RPMI7951 (cell line): ENCODE measurements at places on chromosomes 12 and 14.
A peak's percentile ranks its signal among the peaks of the same experiment; 100 is the strongest.

- no peak for DNase-seq
Observed at GRCh38 chr14:61191733-61192132, 89.4 kb downstream of the TMEM30B start.

DNA sequence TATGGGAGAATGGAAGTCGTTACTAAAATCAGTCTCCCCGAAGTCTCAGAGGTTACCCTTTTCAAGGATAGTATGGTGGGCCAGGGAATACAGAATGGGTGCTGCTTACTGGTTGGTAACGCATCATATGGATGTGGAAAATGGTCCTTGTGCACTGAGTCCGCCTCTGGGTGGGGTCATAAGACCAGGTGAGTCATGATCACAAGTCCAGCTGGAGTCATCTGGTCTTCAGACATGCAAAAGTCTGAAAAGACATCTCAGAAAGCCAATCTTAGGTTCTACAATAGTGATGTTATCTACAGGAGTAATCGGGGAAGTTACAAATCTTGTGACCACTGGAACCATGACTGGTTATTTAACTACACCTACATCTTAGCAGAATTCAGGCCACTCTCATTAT lies 71.9 kb upstream of the TCL1B start:
- DNase-seq = peak; percentile 10

DNA sequence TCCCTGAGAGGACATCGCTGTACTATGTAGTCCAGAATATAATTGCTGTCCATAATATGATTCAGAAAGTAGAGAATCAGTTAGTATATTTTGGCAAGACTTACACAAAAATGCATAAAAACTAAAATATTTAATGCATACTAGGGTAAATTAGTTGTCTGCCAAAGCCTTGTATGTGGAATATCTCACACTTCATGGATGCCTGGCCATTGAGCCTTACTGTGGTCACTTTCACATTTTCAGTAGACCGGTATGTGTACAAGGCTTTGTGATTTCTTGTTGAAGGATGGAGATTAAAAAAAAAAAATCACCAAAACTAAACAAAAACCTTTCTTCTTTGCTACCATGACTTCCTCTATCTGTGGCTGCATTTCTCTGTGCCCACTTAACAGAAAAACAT lies 197.3 kb upstream of the DDHD1 start:
- DNase-seq = no peak

- DNase-seq = peak; percentile 70
Observed at GRCh38 chr14:30194741-30195148, 267.1 kb upstream of the PRKD1 start.

- no peak for DNase-seq
Observed at GRCh38 chr12:98533723-98534251, 18.4 kb downstream of the TMPO start.

- DNase-seq = no peak
Observed at GRCh38 chr14:66790101-66790500, 282.2 kb downstream of the GPHN start.

DNA sequence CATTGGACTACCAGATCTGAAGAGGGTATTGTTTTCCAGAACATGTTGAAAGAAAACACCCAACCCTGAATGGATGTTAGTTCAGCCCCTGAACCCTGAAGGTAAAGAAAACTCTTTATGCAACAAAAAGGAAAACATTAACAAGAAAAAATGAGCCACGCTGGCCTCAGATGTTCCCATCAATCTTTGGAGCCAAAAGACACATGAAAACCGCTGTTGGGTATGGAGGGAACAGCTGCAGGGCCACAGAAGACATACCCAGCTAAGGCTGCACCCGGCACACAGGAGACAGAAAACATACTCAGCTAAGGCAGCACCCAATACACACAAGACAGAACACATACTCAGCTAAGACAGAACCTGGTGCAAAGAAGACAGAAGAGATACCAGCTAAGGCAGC lies 51.3 kb upstream of the GALNT9 start:
- no peak for DNase-seq

GRCh38 chr14:31268216-31268615 lies 60.6 kb upstream of the HECTD1 start:
- peak; percentile 24 for DNase-seq

- DNase-seq = no peak
Observed at GRCh38 chr14:91964724-91965123, 17.2 kb upstream of the FBLN5 start.

- DNase-seq = no peak
Observed at GRCh38 chr14:80358112-80358511, 146.8 kb upstream of the DIO2 start.

DNA sequence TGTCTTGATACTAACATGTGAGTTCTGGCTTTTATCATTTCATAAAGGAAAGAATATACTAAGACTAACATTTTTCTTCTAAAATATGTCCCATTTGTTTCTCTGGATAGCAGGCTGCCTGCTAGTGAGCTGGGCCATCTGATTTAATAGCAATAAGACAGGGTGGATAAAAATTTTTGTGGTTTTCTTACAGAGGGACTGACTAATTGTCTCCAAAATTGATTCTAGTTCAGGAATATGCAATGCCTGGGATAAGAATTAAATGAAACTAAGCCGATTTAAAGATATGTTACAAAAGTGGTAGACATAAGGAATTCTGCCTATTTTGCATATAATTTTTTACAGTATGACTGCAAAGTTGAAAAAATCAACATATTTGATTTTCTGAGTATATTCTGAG lies 252.9 kb upstream of the NAV3 start:
- DNase-seq = no peak

GRCh38 chr12:5051334-5051733 lies 7.7 kb downstream of the KCNA5 start:
- no peak for DNase-seq

GRCh38 chr12:44774815-44775411 lies 101.2 kb downstream of the NELL2 start:
- no peak for DNase-seq

DNA sequence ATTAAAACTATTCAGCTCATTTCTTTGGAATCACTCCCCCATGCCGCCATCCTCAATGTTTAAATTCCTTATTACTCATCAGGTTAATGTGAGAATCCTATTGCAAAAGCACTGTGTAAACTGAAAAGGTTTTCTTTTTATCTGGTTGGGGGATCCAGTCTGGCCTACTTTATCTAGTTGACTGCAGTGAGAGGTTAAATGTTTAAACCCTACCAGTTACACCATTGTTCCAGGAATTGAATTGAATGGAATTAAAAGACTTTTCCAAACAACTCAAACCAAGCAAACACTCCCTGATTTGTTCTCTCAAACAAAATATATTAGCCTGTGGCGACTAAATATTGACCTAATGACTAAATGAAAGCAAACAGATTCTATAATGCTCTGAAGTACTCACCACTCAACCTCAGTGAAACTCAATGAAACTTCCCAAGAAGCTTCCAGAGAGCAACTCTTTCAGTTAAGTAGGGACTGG lies 100.5 kb downstream of the VEZT start:
- DNase-seq = peak; percentile 15

DNA sequence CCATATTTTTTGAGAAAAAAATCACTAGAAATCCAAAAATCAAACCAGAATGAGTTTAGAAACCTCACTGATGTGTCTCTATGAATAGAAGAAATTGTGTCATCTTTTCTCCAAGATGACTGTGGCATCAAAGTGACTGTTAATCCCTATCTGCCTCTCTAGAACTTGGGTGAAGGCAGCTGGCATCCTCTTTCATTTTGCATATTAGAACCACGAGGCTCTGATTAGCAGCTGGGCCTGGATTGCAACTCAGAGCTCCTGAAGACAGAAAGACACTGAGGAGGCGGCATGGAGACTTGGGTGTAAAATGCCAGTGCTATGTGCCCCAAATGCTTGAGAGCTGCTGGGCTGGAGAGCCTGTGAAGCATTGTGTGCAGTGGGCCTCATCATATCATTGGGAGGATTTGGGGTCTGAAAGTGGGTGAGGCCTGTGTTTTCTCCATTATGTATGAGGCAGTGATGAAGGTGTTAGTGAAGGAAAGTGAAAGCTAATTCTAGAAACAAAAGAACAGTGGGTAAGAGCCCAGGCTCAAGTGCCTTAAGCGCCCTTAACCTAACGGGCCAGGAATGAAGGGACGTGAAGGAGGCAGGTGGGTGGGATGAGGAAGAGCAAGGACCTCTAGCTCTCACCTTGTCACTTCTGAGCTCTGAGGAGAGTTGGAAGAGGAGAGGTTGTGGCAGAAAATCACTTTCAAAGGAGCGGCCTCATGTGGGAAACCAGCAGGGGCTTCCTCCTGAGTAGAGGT lies 26.2 kb downstream of the NKX2-8 start:
- no peak for DNase-seq

DNA sequence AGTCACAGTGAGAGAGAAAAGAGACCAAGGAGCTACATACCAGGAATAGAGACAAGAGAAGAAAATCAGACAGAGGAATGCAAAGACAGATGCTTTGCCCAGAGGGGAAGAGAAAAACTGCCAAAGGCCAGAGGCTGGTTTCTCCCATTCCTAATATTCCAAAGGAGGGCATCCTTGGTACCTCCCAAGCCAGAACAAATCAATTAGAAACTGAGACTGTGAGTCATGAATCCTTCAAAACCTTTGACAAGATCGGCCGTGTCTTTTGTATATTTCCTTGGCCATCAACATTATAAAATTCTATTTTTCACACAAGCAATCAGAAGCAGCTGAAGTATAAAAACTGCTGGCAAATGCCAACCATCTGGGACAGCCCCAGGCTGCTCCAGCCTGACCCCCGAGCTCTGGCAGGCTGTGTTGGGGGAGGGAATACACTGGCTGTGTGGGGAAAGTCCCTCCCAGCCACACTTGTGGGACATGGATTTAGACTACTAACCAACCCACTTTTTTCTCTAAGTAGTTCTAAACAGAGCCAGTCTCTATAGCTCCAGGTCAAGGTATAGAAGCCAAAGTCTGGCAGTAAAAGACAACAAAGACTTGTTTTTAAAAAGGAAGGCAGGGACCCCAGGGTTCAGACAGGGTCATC lies 13.7 kb downstream of the POMT2 start:
- peak; percentile 87 for DNase-seq

- DNase-seq = no peak
Observed at GRCh38 chr14:50008974-50009373, 107.4 kb downstream of the VCPKMT start.

DNA sequence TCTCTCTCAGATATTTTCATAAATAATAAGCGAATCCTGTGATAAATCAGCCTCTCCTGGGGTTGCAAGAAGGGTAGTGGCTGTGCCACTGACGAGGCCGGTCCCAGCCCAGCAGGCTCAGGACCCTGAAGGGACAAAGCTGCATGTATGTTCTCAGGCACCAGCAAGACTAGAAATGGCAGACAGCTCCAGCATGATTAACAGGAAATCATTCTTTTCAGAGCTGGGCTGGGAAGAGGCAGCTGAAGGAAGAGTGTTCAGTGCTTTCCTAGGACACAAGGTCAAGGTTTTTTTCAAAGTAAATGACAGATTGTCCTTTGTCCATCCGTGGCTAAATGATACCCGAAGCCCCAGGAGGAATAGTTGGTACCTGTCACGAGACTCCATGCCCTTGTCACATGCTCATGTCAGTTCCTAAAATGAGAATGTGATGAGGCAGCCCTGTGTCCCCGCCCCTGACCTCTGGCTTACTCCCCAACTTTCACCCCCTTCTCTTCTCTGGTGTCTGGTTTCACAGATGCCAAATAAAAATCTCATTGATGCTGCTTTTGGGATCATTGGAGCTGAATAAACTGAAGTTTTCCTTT lies 65.1 kb downstream of the PPP1R36 start:
- DNase-seq = no peak

DNA sequence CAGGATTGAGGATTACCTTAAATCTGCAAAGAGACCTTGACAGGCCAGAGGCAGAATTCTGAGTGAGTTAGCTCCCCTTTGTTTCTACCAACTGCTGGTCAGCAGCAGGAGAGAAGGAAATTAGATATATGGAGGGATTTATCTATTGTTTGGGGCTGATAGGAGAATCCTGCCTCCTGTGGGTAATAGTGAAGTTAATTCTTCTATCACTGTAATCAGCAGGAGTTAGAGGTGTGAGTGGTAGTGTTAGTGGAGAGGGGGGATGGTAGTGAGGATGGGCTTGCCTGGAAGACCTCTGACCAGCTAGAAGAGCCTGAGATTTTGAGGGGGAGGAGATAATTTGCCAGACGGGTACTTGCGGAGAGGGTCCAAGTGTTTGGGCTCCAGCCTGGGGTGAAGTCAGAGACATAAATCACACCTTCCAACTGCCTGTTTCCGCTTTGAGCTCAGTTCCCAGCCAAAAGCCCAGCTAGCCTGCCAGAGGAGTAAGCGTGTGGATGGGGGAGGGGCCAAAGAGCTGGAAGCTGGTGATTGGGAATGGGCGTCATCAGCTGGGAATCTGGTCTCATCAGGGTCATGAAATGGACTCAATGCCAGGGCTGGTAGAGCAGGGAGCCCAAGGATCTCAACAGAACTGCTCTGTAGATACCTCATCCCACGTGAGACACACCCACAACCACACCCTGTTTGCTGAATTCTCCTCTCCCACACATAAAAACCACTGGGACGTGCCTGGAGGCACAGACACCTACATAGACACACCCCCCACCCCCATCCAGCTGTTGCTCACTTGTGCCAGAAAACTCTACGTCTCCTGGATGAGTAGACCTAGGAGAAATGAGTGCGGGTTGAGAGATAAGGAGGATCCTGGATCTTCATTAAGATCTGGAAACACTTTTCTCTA lies 13.1 kb upstream of the ITGA5 start:
- DNase-seq = peak; percentile 88

GRCh38 chr14:65832431-65833266 lies 420.1 kb downstream of the FUT8 start:
- DNase-seq = no peak

GRCh38 chr12:62738616-62739015 lies 196.3 kb downstream of the PPM1H start:
- DNase-seq = peak; percentile 53

DNA sequence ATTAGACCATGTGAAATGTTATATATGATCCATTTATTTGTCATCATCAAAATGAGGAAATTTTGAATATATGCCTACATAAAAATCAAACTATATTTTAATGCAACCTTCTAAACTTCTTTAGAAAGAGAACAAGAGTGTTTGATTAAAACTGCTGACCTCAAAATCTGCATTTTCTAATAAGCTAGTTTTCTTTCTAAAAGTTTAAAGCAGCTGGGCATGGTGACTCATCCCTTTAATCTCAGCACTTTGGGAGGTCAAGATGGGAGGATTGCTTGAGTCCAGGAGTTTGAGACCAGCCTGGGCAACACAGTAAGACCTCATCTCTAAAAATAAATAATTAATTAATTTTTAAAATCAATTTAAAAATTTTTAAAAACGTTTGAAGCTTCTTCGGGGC lies 36.2 kb downstream of the GNPTAB start:
- no peak for DNase-seq

GRCh38 chr14:36279306-36280190 lies 40.9 kb downstream of the MBIP start:
- no peak for DNase-seq

DNA sequence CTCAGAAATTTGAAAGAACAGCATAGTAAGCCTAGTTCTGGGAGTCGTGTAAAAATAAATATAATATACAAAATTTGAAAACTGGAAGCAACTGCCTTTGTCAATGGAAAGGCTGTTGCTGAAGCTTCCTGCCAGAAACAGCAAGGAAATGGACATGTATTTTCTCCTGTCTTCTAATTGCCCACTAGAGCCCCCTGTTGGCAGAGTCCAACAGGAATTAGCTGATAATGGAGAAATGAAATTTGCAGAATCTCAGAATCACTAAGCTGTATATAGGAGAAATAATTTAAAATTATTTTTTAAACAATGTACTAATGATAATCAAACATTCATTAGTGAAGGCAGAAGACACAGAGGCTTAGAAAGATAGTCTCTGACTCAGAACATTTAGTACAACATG lies 414.8 kb downstream of the SLC6A15 start:
- DNase-seq = no peak

- no peak for DNase-seq
Observed at GRCh38 chr14:76701981-76702380, 59.3 kb upstream of the VASH1 start.
